NCI-H1694 (cell line): ENCODE measurements at places on chromosomes 5 and 9.

DNA sequence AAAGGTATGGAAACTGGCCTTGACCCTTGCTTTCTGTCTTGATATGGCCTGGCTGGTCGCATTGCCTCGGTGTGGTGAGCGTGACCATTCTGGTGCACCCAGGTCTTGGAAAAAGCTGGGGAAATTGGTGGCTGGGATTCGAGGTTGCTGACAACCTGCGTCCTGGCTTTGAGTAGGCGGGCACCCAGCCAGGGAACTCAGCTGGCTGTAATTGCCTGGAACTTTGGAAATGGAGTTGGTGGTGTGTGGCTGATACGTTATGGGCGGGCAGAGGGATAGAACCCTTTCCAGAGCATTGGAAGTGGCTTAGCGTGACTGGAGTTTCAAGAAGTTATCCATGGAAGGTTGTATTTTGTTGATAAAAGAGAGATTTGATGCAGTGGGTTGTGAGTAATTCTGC is 35.2 kb downstream of the KCNMB1 start:
- peak; percentile 6 for DNase-seq

GRCh38 chr9:129884220-129885017 is 49.2 kb downstream of the USP20 start:
- DNase-seq, result no peak

DNA sequence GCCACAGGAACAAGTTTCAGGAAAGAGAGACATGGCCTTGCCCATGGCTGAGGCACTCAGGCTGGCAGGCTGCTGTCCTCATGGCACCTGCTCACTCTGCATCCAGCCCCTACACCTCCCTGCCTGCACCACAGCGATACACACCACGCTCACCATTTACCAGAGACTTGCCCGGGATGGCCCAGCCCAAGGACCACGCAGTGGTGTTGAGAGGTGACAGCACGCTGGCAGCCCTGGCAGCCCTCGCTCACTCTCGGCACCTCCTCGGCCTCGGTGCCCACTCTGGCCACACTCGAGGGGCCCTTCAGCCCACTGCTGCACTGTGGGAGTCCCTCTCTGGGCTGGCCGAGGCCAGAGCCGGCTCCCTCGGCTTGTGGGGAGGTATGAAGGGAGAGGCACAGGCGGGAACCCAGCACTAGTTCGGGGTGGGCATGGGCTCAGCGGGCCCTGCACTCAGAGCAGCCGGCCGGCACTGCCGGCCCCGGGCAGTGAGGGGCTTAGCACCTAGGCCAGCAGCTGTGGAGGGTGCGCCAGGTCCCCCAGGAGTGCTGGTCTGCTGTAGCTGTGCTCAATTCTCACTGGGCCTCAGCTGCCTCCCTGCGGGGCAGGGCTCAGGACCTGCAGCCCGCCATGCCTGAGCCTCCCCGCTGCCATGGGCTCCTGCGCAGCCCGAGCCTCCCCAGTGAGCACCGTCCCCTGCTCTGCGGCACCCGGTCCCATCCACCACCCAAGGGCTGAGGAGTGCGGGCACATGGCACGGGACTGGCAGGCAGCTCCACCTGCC is 20.3 kb downstream of the ZDHHC11B start:
- DNase-seq, result no peak

- peak; percentile 74 for DNase-seq
Measured at GRCh38 chr5:147911427-147911826, 5.1 kb upstream of the C5orf46 start.

GRCh38 chr5:929596-929995 is 36.9 kb downstream of the TRIP13 start:
- no peak for DNase-seq

DNA sequence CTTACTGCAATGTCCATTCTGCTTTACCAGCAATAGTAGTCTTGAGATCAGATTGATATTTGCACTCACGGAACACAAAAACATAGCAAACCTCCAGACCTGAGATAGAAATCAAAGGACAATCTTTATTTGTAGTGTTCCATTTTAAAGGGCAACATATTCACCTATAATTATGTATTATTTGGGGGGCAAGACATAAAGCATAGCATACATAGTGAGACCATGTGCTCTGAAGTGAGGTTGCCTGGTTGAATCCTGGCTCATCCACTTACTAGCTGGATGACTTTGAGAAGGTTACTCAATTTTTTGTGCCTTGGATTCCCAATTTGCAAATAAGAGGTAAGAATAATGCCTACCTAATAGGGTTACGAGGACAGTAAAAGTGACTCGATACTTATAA is at the start of gene OR1B1:
Gene OR1B1, minus strand, starts transcription at position 101 of the 400 bp plus-strand sequence.
- DNase-seq, result no peak

- no peak for DNase-seq
Measured at GRCh38 chr5:172048539-172049101, 42.2 kb upstream of the FBXW11 start.

DNA sequence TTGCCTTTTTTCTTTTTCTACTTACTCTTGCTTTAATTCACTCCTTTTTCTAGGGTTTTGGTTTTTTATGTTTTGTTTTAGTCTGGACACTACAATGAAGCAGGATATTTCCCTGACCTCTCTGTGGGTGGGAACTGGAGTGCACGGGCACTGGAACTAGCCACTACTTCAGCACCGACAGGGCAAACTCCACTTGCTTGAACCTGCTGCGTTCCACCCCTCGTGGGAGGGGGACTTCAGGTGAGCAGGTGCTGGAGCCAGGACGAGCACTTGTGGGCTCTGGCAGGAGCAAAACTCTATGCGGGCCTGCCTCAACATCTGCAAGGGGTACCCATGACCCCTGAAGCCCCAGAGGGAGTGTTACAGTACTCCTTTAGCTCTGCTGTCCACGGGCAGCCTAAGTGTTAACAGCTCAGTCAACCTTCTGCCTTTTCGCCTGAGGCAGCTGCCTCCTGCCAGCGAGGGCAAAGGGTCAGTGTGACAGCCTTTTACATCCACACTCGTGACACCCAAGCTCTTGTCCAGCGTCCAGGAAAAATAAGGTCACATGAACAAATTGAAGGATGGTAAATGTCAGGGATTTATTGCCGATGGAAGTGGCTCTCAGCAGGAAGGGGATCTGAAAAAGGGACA is 144.1 kb upstream of the NFIL3 start:
- DNase-seq, result no peak

DNA sequence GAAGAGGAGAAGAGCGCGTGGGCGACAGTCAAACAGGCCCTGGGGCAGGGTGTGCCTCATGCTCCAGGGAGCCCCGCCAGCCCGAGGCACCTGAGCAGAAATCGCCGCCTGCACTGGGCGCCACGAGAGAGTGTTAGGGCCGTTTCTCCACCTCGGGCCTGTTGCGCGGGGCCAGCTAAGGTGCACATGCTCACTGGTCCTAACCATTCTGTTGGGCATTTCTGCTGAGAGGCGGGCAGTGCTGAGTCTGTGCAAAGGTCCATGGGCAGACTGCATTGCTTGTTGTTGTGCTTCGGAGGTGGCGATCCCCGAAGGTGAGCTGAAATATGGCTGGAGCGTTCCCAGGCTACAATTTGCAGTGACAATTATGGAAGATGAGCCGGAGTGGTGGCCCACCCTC is 367.8 kb upstream of the SPATA31A5 start:
- no peak for DNase-seq

DNA sequence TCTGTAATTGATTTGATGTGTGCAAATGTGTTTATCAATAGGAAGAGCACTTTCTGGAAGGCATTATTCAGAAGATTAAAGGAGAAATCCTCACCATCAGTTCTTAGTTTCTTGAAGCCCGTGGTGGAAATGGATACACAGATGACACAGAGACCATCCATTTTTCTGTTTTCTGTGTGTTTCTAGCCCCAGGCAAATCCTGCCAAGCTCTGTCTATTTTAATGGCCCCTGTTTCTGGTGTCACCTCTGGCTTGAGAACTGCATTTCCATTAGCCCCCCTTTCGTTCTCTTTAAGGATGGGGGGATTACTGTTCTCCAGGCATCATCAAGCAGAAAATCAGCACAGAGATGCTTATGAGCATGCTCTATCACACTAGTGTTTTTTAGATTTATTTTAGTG is 37.3 kb downstream of the DAPK1 start:
- no peak for DNase-seq

- no peak for DNase-seq
Measured at GRCh38 chr5:77066823-77067442, 20.2 kb downstream of the ZBED3 start.

GRCh38 chr9:127970401-127971313 is 10.1 kb downstream of the EEIG1 start:
- DNase-seq, result peak; percentile 28

DNA sequence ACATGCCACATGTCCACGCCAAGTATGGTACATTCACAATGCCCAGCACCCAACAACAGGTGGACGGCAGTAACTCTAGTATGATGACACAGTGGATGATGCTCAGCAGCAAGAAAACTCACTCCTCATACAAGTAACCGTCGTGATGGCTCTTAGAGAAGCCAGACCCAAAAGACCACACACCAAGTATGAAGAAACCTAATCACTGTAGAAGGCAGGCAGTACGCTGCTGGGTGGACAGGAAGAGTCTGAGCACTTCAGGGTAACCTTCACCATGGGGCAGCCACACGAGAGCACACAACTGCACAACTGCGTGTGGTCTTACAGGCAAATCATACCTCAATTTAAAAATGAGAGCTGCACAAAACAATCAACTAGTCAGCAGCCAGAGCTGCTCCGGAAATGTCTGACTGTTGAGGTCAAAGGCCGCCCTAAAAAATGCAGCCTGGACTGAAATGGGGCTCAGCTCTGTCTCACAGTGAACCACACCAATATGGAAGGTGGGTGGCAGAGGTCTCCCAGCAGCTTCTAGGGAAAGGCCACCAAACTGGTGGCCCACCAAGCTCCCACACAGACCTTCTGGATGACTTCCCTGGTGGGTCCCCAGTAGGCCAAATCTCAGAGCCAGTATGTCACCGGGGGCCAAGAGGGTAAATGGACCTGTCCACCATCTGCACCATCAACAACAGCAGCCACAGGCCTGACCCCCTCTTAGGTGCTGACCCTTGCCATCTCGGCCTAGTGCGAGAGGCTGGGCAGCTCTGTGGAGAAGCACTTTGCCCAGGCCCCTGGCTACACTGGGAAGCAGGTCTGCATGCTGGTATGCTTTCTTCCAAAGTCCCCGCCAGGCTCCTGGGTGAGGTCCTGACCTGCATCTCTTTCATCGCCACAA is 17.8 kb downstream of the BICD2 start:
- DNase-seq, result no peak

DNA sequence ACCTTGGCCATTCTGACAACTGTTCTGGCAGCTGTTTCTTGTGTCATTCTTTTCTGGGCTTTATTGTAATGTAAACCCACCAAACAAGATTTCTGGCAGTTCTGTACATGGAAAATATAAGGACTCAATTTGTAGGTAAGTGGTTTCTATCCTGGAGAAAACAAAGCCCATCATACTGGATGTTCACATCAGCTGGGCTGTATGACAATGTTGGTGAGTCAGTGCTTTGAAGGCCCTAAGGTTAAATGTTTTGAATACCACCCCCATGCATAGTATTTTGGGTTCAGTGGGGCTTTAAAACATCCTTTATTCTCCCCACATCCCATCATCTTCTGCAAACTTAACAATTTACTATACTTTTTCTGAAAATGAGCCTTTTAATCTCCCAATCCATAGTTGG is 52.5 kb downstream of the SH3GL2 start:
- DNase-seq, result no peak

- DNase-seq, result no peak
Measured at GRCh38 chr9:75855509-75855908, 35.0 kb upstream of the PCSK5 start.

DNA sequence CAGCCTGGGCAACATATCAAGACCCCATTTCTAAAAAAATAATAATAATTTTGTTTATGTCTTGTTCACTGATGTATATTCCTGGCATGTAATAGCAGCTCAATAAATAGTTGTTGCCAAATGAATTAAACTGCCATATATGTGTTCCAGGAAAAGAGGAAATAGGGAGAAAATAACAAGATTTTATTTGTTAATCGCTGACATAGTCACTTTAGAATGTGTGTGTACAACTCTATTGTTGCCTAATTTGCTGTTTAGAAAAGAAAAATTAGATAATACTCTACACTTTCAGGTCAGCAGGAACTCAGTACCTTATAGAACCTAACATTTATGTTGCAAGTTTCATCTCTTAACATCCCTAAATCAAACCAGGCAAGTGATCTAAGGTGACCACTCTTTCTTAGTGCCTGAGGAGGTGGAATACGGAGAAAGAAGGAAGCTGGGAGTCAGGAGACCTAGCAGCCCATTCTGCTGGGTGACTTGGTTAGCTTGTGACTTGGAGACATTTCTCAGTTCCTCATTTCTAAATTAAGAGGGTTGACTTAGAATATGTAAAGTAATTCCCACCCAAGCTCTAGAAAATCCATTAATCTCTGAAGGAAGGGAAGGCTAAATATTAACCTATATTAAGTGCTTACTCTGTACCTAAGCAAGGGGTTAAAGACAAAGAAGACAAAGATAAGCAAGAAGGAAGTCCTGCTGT is 110.3 kb upstream of the IQGAP2 start:
- DNase-seq, result no peak

DNA sequence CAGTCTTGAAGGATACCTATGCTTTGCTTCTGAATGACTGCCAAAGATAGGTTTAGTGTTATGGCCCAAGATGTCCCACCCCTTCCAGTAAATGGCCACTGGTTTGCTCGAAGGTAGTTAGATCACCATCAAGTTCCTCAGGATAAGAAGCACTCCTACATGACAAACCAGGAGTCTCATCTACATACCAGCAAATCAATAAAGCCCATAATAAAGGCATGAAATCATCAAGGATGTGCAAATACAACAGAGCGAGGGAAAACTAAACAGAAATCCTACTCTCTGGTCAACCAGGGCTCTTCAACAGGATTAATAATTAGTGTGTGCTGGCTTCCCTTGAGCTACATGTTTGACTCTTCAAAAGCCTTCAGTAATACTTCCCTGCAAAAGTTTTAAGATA is 141.0 kb downstream of the LHFPL2 start:
- DNase-seq, result no peak

DNA sequence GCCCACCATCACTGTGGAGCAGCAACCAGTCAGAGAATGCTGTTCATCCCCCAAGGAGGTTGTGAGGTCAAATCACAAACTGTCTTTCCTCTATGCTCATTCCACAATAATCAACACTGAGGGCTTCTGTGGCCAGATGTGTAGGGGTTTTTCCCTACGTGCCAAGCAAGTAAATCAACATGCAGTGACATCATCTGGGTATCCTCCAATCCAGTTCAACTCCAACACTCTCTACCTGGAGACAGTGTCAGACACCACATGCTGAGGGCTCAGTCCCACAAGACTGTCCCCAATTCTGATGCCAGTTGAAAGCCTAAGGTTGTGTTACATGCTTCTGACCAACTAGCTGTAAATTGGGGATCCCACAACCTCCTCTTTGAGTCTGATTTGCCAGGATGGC is 57.3 kb upstream of the DMRT1 start:
- no peak for DNase-seq
